ENCODE measurements at places on chromosomes 6 and 20.

DNA sequence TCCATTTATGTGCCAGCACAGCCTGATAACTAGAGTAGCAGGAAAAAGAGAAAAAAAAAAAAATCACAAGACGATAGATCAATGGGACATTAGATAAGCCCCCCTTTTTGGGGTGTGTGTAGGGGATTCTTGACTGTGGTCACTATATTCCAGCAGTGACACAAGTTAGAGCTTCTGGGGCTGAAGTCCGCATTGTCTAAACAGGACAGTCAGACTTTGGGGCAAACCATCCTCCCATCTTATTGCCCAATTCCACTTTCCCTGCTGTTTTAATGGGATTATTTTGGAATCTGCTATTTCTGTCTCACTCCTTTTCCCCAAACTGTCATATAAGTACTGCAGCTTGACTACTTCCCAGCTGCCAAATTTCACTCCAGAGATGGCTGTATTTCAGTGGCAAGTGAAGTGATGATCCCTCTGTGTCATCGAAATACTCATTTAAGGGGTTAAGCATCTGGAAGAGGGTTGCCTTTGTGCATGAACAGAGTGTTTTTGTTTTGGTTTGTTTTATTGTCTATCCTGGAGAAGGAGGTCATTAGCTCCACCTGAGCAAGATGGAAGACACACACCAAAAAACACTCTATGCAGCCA is 182.5 kb downstream of the ATXN1 start:
- no peak for DNase-seq
- no peak overlapping the region for H3K4me3 ChIP-seq
- H3K4me1 ChIP-seq: no peaks in the 10 kb centered on the region
- H3K27ac ChIP-seq: no peak overlapping the region

- H3K4me1 ChIP-seq: no peaks in the 10 kb centered on the region
- no peak overlapping the region for H3K4me3 ChIP-seq
- H3K36me3 ChIP-seq: no peaks in the 10 kb centered on the region
- no peak for DNase-seq
These were observed 285.4 kb upstream of the CHD6 start for GRCh38 chr20:41903586-41903985.

DNA sequence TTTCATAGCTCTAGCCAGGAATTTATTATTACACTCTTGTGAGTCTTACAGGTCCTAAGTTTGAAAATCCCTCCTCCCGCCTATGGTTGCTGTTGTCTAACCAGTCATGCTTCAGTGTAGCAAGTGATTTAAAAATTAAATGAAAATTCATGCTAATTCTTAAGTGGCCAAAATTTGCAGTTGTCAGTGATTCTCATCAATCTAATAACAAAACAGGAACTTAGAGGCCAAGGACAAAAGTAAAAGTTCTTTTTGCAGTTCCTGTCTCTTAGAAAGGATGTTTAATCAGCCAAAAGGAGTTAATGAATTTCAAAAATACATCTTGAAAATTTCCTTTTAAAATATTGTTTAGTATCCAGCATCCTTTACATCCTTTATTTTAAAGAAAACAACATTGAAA is 36.3 kb downstream of the VTA1 start:
- no peak overlapping the region for H3K27ac ChIP-seq
- H3K4me1 ChIP-seq: no peaks in the 10 kb centered on the region
- DNase-seq: no peak
- H3K36me3 ChIP-seq: no peaks in the 10 kb centered on the region
- H3K4me3 ChIP-seq: no peak overlapping the region

- H3K27me3 ChIP-seq: no peaks in the 10 kb centered on the region
- no peak overlapping the region for H3K4me3 ChIP-seq
- H3K27ac ChIP-seq: no peak overlapping the region
- H3K4me1 ChIP-seq: no peaks in the 10 kb centered on the region
- no peak for DNase-seq
These were observed 80.6 kb downstream of the PHF3 start for GRCh38 chr6:63716169-63716568.

DNA sequence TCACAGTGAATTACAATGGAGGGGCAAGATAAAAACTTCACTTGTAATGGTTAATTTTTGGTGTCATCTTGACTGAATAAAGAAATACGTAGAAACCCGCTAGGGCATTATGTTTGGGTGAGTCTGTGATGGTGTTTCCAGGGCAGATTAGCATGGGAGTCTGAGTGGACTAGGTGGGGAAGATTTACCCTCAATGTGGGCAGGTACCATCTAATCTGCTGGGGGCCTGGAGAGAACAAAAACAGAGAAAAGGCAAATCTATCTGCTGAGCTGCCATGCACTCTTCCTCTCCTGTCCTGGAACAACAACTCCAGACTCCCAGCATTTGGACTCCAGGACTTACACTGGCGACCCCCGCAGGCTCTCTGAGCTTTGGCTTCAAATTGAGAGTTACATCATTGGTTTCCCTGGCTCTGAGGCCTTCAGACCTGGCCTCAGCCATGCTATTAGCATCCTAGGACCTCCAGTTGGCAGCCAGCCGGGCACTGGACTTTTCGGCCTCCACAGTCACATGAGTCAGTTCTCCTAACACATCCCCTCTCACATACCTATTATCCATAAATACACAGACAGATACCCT is 19.7 kb downstream of the NINL start:
- no peaks in the 10 kb centered on the region for H3K36me3 ChIP-seq
- DNase-seq: no peak
- no peaks in the 10 kb centered on the region for H3K27me3 ChIP-seq
- H3K27ac ChIP-seq: no peak overlapping the region
- peaks cover 3% of the 10 kb centered on the region for H3K4me1 ChIP-seq
- no peak overlapping the region for H3K4me3 ChIP-seq

GRCh38 chr6:159196430-159196975 is 27.3 kb downstream of the FNDC1 start:
- no peak overlapping the region for H3K4me3 ChIP-seq
- no peaks in the 10 kb centered on the region for H3K4me1 ChIP-seq
- no peak for DNase-seq

DNA sequence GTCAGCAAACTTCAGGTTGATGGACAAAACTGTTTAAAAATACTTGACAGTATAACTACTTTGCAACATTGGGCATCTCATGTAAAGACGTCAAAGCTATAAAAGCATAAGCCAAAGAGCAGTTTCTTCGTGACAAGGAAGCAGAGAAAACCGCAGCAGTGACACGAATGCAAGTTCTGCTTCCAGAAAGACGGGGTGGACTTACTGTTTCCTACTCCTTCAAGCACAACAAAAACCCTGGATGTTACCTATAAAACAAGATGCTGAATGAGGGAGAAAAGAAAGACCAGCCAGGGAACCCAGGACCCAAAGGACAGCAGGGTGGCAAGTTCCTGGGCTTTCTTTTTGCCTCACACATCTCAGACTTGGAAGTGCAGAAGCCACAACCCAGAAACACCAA is 98.0 kb downstream of the DLL1 start:
- no peak for DNase-seq
- H3K36me3 ChIP-seq: no peaks in the 10 kb centered on the region
- H3K4me3 ChIP-seq: no peak overlapping the region
- no peak overlapping the region for H3K27ac ChIP-seq
- no peaks in the 10 kb centered on the region for H3K4me1 ChIP-seq
- no peaks in the 10 kb centered on the region for H3K27me3 ChIP-seq

DNA sequence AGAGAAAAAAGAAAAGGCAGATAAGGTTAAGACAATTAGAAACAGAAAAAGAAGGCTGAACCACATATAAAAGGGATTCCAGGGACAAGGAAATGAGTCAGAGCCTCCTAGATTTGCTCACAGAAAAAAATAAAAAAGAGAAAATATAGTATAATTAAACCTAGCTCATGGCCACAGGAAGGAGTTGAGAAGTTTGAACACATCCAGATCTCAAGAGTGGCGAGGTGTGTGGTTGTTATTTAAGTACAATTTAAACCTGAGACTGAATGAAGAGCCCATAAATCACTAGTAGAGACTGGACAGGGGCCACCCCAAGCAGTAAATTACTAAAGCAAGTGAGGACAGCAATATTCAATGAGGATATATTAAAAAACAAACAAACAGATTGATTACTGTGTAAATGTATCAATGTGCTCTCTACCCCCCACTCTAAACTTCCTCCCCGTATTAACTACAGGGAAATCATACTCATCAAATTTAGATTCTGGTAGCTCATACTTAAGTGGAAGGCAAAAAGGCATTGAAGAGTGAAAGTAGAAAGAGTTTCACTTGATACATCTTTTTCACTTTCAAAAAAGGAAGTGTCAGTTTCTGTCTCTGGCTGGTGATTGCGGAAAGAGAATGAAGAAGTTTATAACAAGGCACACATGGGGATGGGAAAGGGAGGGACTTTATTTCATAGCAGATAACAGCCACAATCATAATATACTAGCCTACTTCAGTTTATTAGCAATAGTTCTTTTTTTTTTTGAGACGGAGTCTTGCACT is 49.3 kb upstream of the SCAF8 start:
- H3K36me3 ChIP-seq: no peaks in the 10 kb centered on the region
- no peaks in the 10 kb centered on the region for H3K27me3 ChIP-seq
- H3K4me1 ChIP-seq: no peaks in the 10 kb centered on the region
- no peak overlapping the region for H3K4me3 ChIP-seq
- DNase-seq: no peak

GRCh38 chr6:23953976-23954375 is 172.0 kb upstream of the NRSN1 start:
- no peaks in the 10 kb centered on the region for H3K4me1 ChIP-seq
- H3K36me3 ChIP-seq: no peaks in the 10 kb centered on the region
- H3K27me3 ChIP-seq: no peaks in the 10 kb centered on the region
- no peak overlapping the region for H3K27ac ChIP-seq

- peaks cover 5% of the 10 kb centered on the region for H3K4me1 ChIP-seq
- no peaks in the 10 kb centered on the region for H3K36me3 ChIP-seq
- H3K4me3 ChIP-seq: no peak overlapping the region
- DNase-seq: no peak
- H3K27me3 ChIP-seq: no peaks in the 10 kb centered on the region
These were observed 3.5 kb downstream of the SCML4 start for GRCh38 chr6:107820338-107821261.

DNA sequence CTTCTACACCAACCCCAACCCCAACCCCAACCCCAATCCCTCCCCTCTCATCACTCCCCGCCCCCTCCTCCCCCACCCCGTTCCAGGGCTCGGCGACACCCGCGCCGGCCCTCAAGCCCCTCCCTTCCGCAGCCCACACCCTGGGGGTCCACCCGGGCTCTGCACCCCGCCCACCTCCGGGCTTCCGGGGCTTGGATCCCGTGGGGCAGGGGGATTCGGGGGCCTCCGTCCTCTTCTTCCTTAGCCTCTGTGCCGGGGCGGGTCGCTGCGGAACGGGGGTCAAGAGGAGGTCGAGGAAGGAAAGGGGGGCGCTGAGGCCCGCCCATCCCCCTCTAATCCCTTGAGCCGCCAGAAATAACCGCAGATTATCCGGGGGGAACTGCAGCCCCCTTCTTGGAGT is 690 bp downstream of the TULP1 start:
- H3K4me3 ChIP-seq: peak overlapping the region; percentile 4
- H3K27ac ChIP-seq: no peak overlapping the region

- H3K27ac ChIP-seq: no peak overlapping the region
- no peaks in the 10 kb centered on the region for H3K36me3 ChIP-seq
- H3K4me1 ChIP-seq: peaks cover 7% of the 10 kb centered on the region
- no peaks in the 10 kb centered on the region for H3K27me3 ChIP-seq
These were observed 22.4 kb downstream of the MAP7 start for GRCh38 chr6:136527831-136528230.

- H3K27me3 ChIP-seq: no peaks in the 10 kb centered on the region
- peak overlapping the region; percentile 21 for H3K27ac ChIP-seq
- H3K4me1 ChIP-seq: peaks cover 5% of the 10 kb centered on the region
These were observed 11.7 kb downstream of the SNTA1 start for GRCh38 chr20:33431797-33432381.

DNA sequence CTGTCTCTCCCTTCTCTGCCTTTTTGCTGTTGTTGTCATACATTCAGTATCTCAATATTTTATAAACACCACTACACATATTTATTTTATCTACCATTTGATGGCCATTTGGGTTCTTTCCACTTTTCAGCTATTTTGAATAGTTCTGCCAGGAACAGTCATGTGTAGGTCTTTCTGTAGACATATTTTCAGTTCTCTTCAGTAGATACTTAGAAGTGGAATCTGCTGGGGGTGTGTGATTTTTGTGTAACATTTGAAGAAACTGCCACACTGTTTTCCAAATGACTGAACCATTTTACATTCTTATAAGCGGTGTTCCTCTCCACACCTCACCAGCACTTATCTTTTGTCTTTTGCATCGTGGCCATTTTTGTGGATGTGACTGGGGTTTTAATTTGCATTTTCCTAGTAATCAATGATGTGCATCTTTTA is 197.7 kb downstream of the ARID1B start:
- H3K36me3 ChIP-seq: no peaks in the 10 kb centered on the region
- H3K4me1 ChIP-seq: peaks cover 5% of the 10 kb centered on the region
- no peak for DNase-seq
- H3K4me3 ChIP-seq: no peak overlapping the region

GRCh38 chr6:36758516-36759147 is 61.0 kb downstream of the RAB44 start:
- no peak overlapping the region for H3K27ac ChIP-seq
- H3K4me1 ChIP-seq: no peaks in the 10 kb centered on the region
- DNase-seq: no peak
- no peak overlapping the region for H3K4me3 ChIP-seq
- H3K27me3 ChIP-seq: no peaks in the 10 kb centered on the region

GRCh38 chr6:119647309-119647708 is 297.7 kb upstream of the MAN1A1 start:
- no peaks in the 10 kb centered on the region for H3K36me3 ChIP-seq
- no peak overlapping the region for H3K27ac ChIP-seq
- no peak overlapping the region for H3K4me3 ChIP-seq
- DNase-seq: no peak

DNA sequence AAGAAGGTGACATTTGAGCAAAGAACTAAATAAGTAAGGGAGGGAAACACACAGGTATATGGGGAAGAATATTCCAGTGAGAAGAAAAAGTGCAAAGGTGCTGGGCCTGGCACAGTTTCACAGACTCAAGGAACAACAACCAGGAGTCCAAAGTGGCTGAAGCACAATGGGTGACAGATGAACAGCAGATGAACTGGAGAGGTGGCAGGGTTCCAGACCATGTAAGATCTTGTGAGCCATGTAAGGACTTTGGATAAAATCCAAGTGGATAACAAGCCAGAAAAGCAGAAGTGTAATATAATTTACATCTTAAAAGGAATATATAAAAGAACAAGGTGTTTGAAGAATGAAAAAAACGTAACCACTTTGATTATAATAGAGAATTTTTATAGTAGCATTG is 87.9 kb downstream of the MMS22L start:
- no peak for DNase-seq
- no peak overlapping the region for H3K27ac ChIP-seq
- H3K4me3 ChIP-seq: no peak overlapping the region
- no peaks in the 10 kb centered on the region for H3K4me1 ChIP-seq

DNA sequence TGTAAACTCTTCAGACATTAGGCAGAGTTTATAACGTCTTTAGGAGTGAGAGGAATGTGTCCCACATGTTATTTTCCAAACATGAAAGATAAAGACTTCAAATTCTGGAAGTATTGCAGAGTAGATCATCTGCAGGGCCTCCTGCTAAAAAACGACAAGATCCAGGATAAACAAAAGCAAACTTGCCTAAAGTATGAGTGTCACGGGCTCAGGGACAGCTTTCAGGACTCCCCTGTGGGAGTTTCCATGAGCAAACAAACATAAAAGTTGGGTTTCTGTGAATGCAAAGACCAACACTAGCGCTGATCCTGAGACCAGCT is 76.9 kb downstream of the TXNDC5 start:
- H3K4me1 ChIP-seq: peaks cover 9% of the 10 kb centered on the region
- H3K4me3 ChIP-seq: no peak overlapping the region
- H3K27ac ChIP-seq: no peak overlapping the region
- no peak for DNase-seq
- no peaks in the 10 kb centered on the region for H3K36me3 ChIP-seq
- no peaks in the 10 kb centered on the region for H3K27me3 ChIP-seq

- H3K4me1 ChIP-seq: peaks cover 19% of the 10 kb centered on the region
- DNase-seq: peak; percentile 71
- no peaks in the 10 kb centered on the region for H3K27me3 ChIP-seq
- H3K36me3 ChIP-seq: no peaks in the 10 kb centered on the region
These were observed 160.9 kb downstream of the DTNBP1 start for GRCh38 chr6:15501826-15502445.

Measured in ovary (tissue), 10 donors.